Eye (tissue), 1 donor: ENCODE measurements at places on chromosomes 7 and 10.
A peak's percentile ranks its signal among the peaks of the same experiment; 100 is the strongest.

DNA sequence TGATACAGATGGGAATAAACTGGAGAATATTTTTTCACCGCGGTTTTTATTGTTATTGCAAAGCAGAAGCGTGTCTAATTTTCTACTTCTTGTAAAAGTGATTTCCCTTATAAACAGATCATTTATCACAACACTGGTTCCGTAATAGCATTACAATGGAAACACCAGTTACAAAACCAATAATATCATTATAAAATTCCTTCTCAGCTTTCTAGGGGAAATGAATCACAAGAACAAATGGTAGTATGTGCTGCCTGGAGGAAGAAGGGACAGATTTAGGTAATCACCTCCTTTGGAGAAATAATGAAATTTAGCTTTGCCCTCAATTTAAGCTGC, 2.4 kb upstream of the CCDC6 start:
- DNase-seq: no peak

DNA sequence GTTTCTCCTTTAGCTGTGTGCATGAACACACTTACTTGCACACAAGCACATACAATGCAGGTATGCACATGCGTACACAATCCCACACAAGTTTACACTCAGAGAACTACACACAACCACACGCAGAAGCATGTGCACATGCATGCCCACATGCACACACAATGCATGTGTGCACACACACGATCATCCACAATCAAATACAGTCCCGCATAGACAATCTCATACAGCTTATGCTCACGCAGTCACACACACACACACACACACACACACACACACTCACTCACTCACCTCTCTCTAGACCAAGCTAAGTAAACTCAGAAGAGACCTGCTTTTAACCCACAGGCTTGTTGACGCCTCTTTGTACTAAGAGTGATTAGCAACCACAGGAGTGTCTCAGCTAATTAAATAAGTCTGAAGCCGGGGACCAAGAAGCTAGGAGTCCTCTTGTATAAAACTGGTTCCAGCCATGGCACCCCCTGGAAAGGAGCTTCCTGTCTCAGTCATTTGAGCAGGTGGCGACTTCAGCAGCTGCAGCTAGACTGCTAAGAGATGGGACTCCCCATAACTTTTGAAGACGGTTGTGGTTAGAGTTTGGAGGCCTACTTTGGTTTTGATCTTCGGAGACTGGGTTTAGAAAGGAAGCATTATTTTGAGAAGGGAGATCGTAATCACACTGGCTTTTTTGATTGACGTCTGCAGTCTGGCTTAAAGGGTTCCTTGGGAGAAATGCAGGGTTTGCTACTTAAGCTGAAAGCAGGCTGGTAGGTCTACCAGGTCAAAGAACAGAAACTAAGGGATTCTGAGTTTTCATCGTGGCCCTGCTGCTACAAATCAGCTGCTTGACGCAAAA, 82.3 kb upstream of the ADRB1 start:
- no peak for DNase-seq

GRCh38 chr10:101151395-101151794, 20.3 kb downstream of the TLX1 start:
- no peak for DNase-seq

- DNase-seq: no peak
These were observed 191.1 kb upstream of the LRGUK start for GRCh38 chr7:133936074-133936473.

GRCh38 chr7:22597844-22598243, 97.9 kb upstream of the STEAP1B start:
- DNase-seq: no peak

DNA sequence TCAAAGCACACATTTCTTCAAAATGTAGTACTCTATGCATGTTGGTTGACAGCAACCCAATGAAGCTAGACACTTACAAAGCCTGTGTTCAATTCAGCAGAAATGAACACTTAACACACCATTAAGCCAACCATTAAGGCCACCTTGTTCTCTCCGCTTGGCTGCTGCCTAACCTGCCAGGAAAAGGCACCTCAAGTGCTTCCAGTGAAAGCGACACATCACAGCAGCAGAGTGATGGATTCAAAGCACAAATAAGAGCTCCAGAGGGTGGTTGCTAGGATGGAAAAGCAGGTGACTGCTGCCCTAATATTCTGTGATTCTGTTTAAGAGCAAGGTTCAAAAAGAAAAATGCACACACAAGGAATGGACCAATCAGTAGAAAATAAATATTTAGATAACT, 81.5 kb upstream of the GNAI1 start:
- peak; percentile 71 for DNase-seq

DNA sequence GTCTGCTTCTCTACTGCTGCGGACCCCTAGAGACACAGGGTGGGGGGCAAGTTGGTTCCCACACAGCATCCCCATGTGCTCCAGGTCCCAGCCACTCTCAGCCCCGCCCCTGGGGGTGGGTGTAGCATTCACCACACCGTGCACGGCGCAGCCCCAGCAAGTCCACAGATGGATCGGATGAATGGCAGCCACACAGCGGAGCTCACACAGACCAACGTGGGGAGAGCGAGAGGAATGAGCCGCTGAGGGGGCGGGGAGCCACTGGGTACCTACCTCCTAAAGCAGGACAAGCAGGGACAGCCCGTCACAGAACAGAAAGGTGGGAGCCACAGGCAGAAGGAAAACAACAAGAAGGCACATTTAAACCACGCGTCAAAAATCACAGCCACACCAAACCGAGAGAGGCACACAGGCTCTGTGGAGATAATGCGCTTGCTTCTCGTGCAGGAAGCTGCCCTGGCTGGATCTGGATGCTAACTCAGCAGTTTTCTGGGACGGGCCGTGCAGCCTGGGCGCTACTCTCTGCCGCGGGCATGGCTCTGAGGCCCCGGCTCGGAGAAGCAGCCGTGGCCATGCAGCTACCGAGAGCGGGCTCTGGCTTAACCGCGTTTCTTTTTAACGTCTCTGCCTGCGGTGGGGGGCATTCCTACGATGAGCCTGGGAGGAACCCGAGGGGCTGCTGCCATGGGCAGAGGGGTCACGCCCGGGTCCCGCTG, 102.5 kb downstream of the CYTH3 start:
- DNase-seq: no peak

- no peak for DNase-seq
These were observed 22.0 kb downstream of the PDIA4 start for GRCh38 chr7:149006345-149006725.

DNA sequence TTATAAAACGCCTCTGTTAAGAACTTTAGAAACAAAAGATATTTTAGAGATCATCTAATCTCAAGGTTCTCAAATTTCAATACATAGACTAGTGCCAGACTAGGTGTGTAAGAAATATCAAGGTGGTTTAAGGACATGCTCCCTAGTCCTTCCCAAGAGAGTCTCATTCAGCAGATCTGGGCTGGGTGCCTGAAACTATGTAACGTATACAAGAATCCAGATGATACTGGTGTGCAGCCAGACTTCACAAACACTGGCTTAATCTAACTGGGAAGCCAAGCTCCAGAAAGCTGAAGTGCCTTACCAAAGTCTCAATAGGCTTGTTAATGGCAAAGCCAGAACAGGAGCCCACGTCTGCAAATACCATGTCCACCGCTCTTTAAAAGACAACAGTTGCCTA, 105.0 kb upstream of the AMPH start:
- DNase-seq: peak; percentile 27

GRCh38 chr10:74244097-74244685, 93.2 kb downstream of the ADK start:
- peak; percentile 86 for DNase-seq

DNA sequence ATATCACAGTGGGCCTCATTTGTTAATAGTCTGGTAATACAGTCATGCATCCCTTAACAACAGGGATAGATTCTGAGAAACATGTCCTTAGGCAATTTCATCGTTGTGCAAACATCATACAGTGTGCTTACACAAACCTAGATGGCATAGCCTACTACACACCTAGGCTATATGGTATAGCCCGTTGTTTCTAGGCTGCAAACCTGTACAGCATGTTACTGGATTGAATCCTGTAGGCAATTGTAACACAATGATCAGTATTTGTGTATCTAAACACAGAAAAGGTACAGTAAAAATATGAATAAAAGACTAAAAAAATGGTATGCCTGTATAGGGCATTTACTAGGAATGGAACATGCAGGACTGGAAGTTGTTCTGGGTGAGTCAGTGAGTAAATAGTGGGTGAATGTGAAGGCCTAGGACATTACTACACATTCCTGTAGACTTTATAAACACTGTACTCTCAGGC, 12.0 kb upstream of the RHOBTB1 start:
- no peak for DNase-seq

- DNase-seq: no peak
These were observed 228.0 kb downstream of the DGKI start for GRCh38 chr7:137618748-137619147.

GRCh38 chr10:125057158-125058001, 103.0 kb downstream of the CTBP2 start:
- DNase-seq: peak; percentile 91

DNA sequence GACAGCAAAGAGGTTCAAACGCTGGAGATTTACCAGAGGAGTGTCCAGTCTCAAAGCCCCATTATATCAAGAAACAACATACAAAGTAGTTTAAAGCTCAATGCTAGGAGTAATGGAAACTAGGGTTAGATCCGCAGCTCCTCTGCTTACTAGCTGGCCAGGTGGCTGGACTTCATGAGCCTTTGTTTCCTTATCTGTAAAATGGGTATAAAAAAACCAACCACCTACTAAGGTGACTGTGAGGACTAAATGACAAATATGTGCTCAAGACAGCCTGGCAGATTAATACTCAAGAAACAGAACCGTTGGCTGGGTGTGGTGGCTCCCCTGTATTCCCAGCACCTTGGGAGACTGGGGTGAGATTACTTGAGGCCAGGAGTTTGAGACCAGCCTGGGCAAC, 5.8 kb upstream of the RBM20 start:
- no peak for DNase-seq

DNA sequence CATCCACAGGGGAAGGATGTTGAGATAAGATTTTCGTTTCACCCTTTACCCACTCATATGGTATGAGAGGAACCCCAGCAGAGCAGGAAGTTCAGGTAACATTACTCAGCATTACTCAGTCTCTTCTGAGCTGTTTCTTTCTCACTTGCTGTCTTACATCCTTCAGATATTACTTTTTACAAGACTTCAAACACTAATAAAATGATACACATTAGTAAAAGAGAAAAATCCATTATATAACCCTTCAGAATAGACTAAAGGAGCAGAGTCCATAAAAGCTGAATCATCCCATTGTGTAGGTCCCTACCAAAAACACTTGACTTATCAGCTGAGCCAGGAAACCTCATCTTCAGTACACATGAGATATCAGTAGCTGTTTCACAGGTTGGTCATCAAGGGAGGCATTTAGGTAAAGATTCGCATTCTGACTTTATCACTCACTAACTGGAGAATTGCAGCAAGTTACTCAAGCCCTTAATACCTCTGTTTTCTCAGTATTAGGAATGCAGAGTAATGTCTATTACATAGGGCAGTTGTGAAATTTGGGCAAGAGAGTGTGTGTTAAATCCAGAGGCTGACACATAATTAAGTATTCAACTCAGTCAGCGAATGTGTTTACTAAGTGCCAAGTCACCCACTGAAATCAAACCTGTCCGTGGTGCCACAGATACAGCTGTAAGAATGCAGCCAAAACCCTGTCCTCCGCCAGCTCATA, 44.7 kb downstream of the KLF6 start:
- no peak for DNase-seq

DNA sequence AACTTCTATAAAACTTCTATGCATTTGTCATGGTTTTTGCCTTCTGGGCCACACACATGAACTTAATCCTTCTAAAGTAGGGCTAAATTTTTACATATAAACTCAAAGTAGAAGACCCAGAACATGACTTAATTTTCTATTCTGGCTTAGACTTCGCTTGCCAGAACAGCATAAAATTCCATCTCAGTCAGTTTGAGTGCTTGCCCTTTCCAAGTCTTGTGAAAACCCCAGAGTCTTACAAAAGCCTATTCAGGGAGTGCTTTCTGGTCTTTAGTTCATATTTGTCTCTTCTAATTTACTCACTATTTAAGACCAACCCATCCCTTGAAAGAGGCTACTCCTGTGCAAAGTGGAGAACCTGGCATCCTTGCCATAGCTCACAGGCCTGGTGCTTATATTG, 201.6 kb upstream of the MEOX2 start:
- DNase-seq: no peak

DNA sequence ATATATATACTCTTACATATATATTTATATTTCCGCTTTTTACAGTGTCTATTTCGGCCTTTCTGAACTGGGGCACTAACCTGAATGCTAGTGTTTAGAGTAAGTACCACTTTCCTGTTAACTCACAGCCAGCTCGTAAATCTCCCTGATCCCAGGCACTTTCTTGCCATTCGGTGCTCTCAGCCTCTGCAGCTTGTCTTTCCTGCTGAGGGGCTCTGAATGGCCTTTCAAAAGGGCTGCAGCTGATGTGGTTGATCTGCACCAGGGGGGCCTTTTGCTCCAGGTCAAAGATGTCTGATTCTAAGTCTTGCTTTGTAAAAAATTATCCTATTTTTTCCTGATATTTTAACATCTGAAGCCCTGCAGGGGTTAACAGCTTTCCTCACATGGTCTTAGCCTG, 25.5 kb upstream of the HPS1 start:
- DNase-seq: no peak

DNA sequence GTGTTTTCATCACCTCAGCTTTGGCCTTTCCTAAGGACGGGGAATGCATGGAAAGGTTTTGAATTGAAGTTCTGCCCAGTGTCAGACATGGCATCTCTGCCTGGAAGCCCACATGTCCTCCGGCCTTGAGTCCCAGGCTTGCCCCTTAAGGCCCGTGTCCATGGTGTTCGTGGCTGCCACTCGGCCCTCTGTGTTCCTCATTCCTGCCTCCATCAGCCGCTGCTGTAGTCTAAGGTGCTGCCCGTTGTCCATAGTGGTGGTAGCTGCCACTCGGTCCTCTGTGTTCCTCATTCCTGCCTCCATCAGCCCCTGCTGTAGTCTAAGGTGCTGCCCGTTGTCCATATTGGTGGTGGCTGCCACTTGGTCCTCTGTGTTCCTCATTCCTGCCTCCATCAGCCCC, 180.7 kb upstream of the SHH start:
- DNase-seq: no peak

- DNase-seq: no peak
These were observed 289.7 kb upstream of the VSTM2A start for GRCh38 chr7:54252256-54253035.

GRCh38 chr10:97812696-97813095, 36.9 kb upstream of the GOLGA7B start:
- no peak for DNase-seq

DNA sequence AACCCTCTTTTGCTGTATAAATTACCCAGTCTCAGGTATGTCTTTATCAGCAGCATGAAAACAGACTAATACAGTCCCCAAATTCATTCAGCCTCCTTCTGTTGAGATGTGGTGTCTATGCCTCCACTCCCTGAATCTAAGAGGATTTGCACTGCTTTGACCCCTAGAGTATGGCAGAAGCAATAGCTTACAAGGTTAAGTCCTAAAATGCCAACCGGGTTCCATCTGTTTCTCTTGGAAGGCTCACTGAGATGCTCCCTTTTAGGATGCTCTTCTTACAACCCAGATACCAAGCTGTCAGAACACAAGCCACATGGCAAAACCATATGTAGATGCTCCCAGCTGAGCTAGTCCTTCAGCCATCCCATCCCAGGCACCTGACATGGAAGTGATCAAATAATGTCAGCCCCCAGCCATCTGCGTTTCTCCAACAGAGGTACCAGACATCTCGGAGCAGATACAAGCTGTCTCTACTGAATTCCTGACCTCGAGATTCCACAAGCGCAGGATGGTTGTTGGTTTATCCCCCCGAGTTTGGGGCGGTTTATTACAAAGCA, 20.2 kb downstream of the CALN1 start:
- DNase-seq: no peak

- DNase-seq: no peak
These were observed 356.2 kb upstream of the STEAP1 start for GRCh38 chr7:89797965-89798598.
